ENCODE measurements at places on chromosomes 1 and 21.
A peak's percentile ranks its signal among the peaks of the same experiment; 100 is the strongest.

DNA sequence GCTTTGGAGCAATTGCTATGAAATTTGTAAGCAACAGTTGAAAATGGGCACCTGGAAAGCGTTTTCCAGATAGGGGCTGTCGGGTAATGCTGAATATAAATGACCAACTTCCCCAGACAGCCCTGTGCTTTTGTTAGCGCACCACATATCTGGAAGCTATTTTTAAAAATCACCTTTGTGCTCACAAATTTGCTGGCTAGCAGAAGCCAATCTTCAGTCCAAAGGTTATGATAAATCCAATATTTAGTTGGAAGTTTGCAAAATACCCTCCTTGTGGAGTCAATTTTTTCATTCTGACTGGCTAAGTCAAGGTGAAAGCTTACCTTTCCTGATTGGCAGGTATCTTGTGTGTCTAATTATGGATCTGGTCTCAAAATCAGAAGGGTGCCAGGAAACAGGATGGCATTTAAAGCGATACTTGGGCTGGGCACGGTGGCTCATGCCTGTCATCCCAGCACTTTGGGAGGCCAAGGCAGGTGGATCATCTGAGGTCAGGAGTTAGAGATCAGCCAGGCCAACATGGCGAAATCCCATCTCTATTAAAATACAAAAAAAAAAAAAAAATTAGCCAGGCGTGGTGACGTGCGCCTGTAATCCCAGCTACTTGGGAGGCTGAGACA, 124.1 kb upstream of the AJAP1 start:
- DNase-seq = no peak

GRCh38 chr1:22930240-22930912, 42.3 kb downstream of the LACTBL1 start:
- no peak for DNase-seq

GRCh38 chr1:4868521-4868920, 214.1 kb downstream of the AJAP1 start:
- DNase-seq = no peak

DNA sequence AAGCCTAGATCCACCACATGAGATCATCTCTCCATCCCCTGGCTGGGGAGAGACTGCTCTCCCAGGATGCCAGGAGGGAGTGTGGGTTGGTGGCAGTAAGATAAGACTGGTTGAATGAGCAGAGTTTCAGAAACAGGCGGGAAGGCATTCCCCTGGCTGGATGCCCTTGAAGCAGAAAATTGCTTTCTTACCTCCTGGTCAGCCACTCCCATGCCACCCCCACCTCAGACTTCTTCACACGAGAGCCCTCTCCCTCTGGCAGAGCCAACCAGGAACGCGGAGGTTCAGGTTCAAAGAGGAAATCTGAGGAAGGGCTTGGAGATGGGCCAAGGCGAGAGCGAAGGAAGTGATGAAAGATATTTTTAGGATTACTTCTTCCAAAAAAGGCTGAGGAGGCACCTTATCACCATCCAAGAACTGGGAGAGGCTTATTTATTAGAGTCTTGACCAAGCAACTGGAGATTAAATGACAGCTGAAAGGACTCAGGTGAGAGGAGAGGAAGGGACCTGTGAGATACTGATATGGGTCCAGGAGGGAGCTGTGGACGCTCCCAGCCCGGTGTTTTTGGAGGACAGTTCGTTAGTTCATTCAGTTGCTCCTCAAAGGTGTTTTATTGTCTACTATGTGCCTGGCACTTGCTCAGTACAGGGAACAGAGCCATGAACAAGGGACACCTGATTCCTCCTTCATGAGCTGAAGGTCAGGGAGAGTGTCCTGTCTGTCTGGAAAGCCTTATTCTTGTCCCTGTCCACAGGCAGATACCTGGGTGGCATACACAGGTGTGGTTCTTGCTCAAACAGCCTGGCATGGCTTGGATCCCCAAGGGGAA, 18.9 kb upstream of the SLC26A9 start:
- peak; percentile 79 for DNase-seq

GRCh38 chr1:27302612-27303011, 19.4 kb upstream of the TMEM222 start:
- no peak for DNase-seq

DNA sequence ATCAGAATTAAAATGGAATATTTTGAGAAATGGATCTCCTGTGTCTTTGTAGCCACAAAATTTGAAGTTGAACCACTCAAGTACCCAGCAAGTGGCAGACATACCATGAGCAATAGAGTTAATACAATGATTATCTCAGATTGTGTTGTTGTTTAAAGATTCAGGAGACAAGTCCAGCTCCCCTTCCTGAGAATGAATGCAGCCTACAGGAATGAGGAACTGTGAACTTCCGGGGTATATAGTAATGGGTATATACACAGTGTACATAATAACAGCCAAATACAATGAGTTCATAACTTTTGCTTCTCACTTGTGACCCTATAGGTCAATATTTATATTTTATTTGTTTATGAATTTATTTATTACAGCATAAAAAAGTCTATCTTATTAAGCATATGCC, 445.0 kb downstream of the SETD4 start:
- DNase-seq = no peak

GRCh38 chr1:20726118-20726911, 6.2 kb downstream of the SH2D5 start:
- no peak for DNase-seq

- DNase-seq = no peak
Observed at GRCh38 chr1:109691759-109692158, 4.1 kb downstream of the GSTM1 start.

GRCh38 chr1:85325920-85326319, 49.5 kb upstream of the BCL10 start:
- peak; percentile 96 for DNase-seq

- no peak for DNase-seq
Observed at GRCh38 chr1:56777972-56778371, 41.2 kb downstream of the FYB2 start.

DNA sequence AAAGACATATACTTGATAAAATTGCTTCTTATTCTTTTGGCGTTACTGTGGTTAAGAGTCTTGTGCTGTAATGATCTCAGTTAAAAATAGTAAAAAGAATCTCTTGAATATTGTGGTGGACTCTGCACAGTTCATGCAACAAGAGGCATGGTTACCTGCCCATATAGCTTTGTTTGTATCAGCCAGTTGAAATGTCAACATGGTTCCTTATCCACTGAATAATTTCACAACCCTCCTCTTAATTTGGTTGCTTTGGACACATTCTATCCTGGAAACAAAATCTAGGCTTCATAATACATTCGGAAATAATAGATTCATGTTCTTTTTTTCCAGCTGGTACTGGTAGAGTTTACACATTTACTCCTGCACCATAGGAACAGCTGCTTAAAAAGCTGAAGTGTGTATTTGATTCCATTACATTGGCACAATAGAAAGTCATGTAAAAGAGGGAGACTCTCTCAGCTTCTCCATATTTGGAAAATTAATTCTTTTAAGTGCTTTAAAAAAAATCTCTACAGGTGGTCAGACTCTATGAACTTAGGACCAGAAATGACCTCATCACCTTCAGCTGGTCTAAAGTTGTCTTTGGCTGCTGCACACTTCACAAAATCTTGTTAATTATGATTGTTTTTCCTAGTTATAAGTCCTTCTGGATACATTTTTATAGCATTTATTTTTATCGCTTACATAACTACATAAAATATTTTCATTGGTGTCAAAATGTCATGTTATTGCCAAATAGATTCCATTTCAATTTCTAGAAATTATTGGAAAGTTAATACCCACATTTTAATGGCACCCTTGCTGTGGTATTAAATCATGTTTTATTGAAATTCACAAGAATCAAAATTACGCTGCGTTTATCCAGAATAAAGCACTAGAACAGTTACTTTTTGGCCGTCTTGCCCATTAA, 100.2 kb downstream of the LTN1 start:
- DNase-seq = no peak

- peak; percentile 71 for DNase-seq
Observed at GRCh38 chr21:37047079-37047478, 25.8 kb downstream of the PIGP start.

- no peak for DNase-seq
Observed at GRCh38 chr1:87553511-87553910, 224.8 kb downstream of the LMO4 start.

GRCh38 chr1:180540697-180541594, 17.8 kb upstream of the OVAAL start:
- no peak for DNase-seq

- no peak for DNase-seq
Observed at GRCh38 chr1:116133696-116134475, 22.7 kb downstream of the MAB21L3 start.

DNA sequence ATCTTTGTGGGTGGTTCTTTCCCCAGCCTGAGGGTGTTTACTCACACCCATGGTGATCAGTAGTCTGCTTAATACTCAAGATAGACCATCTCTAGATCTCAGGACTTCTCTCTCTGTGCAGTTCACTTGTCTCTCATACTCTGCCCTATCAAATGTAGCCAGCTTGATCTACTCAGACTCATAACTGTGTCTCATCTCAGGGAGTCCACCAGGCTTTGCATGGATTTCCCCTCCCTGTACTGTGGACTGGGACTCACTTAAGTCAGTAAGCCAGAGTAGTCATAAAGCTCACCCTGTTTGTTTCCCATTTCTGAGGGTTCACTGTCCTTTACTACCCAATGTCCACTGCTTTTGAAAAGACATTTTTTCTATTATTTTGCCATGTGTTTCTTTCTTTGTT, 41.8 kb downstream of the LYPLAL1 start:
- DNase-seq = no peak

DNA sequence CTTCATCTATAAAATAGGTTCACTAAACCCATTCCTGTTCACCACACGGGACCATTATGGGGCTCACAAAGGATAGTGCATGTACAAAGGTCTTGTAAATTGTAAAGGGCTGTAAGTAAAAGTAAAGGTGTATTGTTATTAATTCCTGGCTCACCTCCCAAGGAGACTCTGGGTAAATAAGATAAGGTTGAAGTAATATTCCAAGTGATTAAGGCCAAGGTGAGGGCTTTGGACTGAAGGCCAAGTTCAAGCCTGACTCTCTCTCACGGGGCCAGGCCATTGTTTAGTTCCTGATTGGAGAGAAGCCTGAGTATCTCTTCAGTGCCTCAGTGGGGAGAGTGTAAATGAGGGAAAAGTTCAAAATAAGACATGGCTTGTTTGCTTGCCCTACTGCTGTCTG, 19.5 kb upstream of the ZFYVE9 start:
- no peak for DNase-seq

DNA sequence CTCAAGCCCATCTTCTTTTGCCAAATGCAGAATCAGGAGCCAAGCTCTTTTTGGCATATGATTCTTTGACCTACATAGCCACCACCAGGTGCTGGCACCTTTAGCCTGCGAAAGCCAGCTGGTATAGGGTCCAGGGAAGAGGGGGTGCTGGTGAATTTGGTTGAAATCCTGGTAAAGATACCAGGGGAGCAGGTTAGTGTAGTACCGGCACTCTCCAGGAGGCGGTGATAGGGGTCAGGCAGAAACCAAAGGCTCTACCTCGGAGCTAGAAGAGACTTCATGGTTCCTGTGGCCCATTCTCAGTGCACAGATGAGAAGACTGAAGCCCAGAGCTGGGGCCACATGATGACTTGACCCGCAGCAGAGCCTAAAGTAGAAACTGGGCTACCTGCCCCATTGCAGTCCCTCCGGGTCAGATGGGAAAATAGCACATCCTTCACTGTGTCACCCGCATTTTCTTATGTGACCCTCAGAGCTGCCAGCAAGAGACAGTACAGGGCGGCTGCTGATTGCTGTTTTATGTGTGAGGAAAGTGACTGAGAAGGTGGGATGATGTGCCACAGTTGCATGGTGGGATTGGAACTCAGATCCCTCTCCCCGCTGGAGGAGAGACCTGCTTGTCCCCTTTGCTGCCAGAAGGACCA, 36.0 kb upstream of the IL19 start:
- DNase-seq = no peak

DNA sequence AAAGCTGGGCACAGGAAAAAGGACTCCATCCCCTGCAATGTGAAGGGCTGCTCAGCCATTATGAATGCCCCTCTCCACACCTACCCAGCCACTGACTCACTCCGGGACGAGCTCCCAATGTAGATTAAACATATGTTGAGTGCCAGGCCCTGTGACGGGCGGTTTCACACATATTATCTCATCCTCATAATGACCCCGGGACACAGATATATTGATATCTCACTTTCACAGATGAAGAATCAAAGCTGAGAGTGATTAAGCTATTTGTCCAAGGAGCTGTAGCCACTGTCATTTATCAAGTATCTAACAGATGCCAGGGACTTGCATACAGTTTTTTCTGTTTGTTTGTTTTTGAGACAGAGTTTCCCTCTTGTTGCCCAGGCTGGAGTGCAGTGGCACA, 35.0 kb upstream of the SLC30A1 start:
- DNase-seq = no peak

GRCh38 chr1:53736290-53736689, 2.7 kb downstream of the GLIS1 start:
- DNase-seq = no peak

GRCh38 chr1:151711044-151711800, 5.4 kb downstream of the CELF3 start:
- DNase-seq = no peak

- peak; percentile 74 for DNase-seq
Observed at GRCh38 chr1:83086346-83086745, 912.6 kb downstream of the TTLL7 start.

GRCh38 chr1:31521761-31522555, 54.4 kb upstream of the TINAGL1 start:
- no peak for DNase-seq

DNA sequence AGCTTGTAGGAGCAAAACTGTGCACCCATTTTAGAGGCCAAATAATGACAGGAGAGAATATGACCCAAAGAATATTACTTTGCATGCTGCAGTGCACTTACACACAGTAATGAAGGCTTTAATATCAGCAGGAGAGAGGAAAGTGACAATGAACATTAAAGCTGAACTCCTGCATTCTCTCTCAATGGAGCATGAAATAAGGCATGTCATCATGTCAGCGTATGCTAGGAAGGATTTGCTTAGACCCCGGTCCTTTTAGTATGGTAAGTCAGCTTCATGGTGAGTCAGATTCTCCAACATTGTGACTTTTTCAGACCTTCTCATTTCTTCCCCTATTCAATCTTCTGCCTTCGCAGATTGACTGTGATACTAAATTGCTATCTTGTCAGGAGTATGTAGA, 210.7 kb upstream of the TMPRSS15 start:
- no peak for DNase-seq

DNA sequence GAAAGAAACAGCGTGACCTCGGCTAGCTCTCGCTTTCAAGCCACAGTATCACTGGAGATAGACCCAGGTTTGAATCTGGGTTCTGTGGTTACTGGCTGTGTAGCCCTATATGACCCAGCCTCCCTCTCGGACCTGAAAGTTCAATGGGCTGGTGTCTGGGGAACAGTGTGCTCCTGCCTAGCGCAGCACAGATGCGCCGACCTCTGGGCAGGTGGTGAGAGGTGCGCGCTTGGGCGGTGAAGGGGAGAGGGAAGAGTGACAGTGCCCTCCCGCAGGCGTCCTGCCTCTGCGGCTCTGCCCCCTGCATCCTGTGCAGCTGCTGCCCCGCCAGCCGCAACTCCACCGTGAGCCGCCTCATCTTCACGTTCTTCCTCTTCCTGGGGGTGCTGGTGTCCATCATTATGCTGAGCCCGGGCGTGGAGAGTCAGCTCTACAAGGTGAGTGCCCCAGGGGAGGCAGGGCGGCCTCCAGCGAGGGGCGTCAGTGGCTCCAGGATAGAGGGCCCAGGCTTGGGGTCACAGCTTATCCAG, 10.5 kb downstream of the SERINC2 start:
- no peak for DNase-seq

GRCh38 chr1:44542420-44543063, 131.7 kb downstream of the TMEM53 start:
- DNase-seq = no peak
